Posterior cingulate gyrus (tissue), 11 donors: ENCODE measurements at places on chromosomes 12 and 14.
A peak's percentile ranks its signal among the peaks of the same experiment; 100 is the strongest.

DNA sequence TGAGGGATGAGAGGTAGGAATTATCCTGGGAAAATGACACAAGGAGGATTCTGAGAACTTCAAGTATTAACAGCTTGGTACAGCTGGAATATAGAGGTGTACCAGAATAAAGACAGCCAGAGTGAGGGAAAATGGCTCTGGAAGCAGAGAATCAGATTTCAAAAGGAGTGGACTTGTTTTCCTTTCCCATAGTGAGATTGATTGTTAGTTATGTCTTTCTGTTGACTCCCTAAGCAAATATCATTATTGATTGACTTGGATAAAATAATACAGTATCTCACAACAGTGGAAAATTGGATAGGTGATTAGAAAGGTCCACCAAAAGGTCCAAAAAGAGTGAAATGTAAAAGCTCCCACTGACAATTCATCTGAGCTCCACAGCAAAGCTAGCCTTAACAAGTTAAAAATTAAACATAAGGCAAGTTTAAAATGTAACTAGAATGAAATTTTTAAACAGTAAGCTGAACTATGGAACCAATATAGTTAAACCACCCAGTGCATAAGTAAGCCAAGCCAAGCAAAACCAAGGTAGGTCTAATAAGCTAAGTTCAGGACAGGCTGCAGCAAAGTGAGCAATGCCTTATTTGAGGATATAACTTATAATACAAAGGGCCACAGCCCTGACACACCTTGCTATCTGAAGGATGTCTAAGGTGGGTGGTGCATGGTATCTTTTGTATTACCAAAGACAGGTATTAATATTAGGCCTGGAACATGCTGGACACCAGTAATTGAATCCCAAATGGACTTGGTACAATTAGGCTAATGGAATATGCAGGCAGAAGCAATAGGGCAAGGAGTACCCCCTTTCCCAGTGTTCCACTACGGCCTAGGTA is 21.8 kb downstream of the ENTPD5 start:
- DNase-seq = no peak

DNA sequence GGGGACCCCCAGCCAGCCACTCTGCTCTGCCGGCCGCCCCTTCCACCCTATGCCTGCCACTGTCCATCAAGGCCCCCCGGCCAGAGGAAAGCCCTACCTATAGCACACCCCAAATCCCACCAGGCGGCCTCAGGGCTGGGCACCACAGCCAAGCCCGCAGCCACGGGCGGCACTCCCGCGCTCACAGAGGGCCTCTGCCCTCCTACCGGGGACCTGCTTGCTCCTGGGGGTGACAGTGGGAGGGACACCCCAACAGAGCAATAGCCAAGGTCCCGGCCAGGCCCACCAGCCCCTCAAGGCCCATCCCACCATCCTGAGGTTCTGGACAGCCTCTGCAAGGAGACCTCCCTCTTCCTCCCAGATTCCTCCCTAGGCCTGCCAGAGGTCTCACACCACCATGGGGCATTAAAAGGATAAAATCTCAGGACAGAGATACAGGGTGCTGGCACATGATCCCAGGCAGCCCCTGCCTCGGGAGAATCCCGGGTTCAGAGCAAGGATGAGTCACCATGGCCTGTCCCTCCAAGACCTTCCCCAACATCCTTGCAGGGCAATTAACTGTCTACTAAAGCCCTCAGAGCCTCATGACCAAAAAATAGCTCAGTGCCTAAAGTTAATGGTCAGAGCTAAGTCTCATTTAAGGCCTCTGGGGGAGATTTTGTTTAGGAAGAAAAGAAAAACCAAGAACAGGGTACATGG is 17.1 kb downstream of the CCDC85C start:
- DNase-seq = no peak

GRCh38 chr12:124568431-124569374 is 1.3 kb upstream of the NCOR2 start:
- DNase-seq = peak; percentile 64

DNA sequence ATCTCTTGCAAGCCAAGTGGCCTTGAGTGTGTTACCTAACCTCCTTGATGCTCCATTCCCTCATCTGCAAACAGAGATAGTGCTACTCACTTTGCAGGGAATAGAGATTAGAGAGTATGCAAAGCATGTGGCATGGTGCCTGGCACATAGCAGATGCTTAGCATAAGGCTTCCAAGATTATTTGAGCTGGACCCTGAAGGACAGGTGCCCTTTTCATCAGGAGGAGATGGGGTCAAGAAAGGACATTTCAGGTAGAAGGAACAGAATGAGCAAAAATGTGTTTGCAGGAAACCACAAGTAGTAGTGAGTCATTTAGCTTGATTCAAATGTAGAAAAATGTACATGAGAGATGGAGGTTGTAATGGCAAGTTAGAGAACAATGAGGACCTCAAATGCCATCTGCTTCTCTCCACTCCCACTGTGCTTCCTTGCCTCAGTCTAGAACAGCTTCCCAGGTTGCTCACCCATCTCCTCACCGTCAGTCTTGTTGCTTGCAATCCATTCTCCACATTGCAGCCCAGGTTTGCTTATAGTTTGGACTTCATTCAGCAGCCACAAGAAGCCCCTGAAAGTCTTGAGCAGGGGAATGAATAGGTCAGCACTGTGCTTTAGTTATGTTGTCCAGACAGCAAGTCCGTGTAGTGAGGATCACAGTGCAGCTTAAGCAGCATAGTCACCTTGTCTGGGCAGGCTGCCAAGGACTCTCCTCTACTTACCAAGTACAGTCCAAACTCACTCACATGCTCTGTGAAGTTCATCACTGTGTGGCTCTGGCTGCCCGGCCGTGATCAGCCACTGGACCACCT is 536.3 kb upstream of the CCDC196 start:
- no peak for DNase-seq

GRCh38 chr12:2581293-2582045 is 213.3 kb upstream of the FKBP4 start:
- no peak for DNase-seq

DNA sequence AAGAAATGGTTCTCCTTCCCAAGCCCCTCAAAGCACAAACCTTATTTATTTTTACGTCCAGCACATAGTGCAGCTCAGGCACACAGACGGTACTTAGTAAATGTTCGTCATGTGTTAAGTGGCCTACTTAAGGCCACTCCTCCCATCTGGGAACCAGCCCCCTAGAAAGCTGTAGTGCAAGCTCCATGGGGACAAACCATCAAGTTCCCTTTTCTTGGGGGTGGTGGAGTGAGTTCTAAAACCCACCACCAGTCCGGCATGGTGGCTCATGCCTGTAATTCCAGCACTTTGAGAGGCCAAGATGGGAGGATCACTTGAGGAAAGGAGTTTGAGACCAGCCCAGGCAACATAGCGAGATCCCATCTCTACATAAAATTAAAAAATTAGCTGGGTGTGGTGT is 49.4 kb downstream of the PITPNM2 start:
- DNase-seq = no peak

DNA sequence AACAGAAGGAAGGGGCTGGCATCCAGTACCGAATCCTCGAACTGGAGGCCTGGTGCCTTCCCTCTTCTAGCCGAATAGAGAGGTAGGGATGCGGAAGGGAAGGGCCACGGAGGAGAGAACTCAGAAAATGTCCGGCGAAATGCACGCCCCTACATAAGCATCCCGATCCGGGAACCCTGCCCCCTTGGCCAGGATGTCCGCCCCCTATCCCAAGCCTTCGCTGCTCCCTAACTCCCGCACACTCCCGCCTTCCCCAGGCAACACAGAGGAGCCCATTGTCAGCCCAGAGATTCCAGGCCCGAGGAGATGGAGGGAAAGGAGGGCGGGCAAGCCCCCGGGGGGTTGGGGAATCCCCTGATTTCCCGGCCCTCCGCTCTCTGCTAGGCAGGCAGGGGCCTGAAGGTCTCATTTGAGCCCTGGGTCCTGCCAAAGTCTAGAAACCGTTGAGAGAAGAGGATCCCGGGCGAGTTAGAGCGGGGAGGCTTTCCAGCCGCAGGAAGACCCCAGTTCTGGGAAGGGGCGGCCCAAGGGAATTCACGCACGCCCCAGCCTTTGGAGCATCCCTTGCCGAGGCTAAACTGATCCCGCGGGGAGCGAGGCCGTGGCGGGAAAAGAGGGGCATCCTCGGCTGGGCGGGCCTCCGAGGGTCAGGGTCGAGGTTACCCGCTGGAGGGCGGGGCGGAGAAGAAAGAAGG is 569 bp upstream of the ARHGEF40 start:
- DNase-seq = peak; percentile 53

- no peak for DNase-seq
Observed at GRCh38 chr12:50515587-50515986, 10.8 kb downstream of the DIP2B start.

GRCh38 chr14:93329965-93330608 is 2.7 kb downstream of the BTBD7 start:
- no peak for DNase-seq

DNA sequence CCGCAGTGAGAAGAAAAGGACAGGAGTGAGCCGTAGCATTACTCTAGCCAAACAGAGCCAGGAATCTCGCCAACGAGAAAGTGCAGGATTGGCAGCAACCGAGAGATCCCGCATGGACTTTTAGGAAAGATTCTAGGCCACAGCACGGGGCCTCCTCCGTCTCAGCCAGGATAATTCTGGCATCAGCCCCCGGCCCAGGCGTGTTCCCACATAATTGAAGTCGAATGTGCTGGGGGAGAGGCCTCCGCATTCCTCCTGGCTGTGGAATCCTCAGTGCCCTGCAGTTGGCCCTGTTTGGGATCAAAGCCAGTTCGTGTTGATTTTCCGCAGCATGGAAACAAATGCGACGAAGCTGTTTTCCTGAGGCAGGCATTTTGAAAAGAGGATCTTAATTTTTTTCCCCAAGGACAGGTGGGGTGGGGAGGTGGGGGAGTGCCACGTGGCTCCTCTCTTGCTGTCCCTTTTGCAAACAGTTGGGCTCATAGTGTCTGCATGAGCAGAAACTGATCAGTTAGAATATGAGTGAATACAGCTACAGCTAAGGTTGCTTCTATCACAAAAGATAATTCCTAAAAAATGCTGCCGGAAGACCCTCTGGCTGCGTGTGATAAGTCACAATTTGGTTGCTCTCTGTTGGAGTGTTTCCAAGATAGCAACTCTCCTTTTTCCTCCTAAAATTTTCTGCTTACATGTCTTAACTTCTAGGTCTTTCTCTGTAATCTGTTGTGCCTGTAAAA is 37.3 kb upstream of the ATXN2 start:
- DNase-seq = peak; percentile 90

GRCh38 chr12:20497707-20498106 is 129.4 kb downstream of the PDE3A start:
- DNase-seq = no peak

DNA sequence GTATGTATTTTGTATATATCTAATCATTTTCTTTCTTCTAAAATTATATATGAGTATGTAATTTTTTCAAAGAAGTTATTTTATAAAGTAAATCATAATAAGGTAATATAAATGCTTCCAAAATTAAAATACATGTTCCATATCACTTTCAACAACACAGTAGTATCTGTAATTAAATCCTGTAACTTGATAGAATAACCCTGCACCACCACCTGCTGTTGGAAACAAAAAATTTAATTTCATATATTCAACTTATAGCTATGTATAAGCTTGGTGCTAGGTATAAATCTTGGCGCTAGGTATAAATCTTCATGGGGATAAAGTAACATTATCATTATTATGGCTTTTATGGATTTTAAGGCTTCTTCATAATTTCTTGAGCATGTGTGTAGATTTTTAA is 149.7 kb upstream of the DCN start:
- no peak for DNase-seq

- DNase-seq = no peak
Observed at GRCh38 chr12:43964033-43964432, 128.2 kb downstream of the TMEM117 start.

- DNase-seq = no peak
Observed at GRCh38 chr12:116642683-116643082, 83.5 kb downstream of the MAP1LC3B2 start.

- DNase-seq = no peak
Observed at GRCh38 chr14:94483729-94484275, 7.8 kb upstream of the SERPINA9 start.

- DNase-seq = no peak
Observed at GRCh38 chr14:91341751-91342154, 75.9 kb downstream of the CCDC88C start.

- DNase-seq = no peak
Observed at GRCh38 chr12:94570161-94570560, 80.2 kb downstream of the TMCC3 start.

GRCh38 chr12:47820631-47821345 is 1.1 kb upstream of the HDAC7 start:
- DNase-seq = no peak

DNA sequence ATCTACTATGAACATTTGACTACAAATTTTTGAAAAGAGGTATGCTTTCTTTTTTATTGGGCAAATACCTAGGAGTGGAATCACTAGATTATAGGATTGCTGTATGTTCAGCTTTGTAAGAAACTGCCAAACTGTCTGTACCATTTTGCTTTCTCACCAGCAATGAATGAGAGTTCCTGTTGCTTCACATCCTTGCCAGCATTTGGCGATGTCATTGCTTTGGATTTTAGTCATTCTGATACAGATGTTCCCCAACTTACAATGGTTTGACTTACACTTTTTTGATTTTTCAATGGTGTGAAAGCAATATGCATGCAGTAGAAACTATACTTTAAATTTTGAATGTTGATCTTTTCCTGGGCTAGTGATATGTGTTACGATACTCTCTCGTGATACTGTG is 328.7 kb downstream of the RAD51B start:
- DNase-seq = no peak

- no peak for DNase-seq
Observed at GRCh38 chr14:75418850-75419768, 8.7 kb upstream of the JDP2 start.

DNA sequence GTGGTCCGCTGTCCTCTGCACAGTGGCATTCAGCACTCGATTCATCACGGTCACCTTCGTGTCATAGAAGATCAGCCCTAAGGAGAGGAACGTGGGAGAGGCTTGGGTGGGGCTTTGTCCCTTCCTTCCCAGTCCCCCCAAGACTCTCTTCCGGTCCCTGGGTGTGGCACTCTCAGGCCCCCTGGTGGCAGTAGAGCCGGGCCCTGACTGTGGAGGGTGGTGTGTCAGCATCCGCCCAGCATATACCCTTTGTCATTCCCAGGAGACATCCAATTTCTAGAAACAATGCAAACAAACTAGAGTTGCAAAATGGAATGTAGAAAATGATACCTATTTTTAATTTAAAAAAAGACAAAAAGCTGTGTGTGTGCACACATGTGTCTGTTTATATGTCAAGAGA is 45.0 kb downstream of the TRAFD1 start:
- no peak for DNase-seq

DNA sequence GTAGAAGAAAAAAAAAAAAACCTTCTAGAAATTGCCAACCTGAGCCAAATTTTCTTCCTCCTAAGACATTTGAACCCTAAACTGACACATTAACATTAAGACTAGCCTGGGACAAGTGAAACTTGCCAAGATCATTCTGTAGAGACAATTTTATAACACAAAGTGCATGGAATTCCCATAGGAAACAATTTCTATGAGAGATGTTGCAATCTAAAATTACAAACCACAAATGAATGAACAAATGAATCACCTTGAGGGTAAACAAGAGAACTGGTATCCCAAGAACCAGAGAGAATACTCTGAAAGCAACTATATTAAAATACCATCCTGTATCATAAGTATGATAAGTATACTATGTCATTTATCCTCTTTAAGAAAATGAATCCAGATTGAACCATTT is 165.3 kb downstream of the DICER1 start:
- DNase-seq = no peak
